ENCODE measurements at places on chromosomes 16 and 17.

- DNase-seq = no peak
Observed at GRCh38 chr16:17408296-17408695, 62.5 kb downstream of the XYLT1 start.

DNA sequence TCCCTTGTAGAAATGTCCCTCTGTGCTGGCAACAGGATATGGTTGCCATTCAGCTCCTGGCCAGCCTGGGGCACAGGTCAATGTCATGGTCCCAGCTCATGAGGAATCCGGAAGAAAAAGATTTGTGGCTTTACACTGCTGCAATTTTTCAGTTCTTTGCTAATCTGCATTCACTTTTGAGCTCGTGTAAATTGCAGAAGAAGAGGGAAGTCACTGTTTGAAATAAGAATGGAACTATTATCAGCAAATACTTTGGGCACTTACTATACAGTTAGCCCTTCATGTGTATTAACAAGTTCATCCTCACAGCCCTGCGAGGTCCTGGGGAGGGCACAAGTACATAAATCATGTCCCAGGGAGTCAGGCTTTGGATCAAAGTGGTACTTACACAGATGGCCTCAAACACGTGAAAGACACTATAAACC, 14.2 kb downstream of the SLC47A2 start:
- no peak for DNase-seq

GRCh38 chr17:66782851-66783250, 52.1 kb upstream of the CACNG5 start:
- no peak for DNase-seq

GRCh38 chr17:14755002-14755401, 454.1 kb downstream of the HS3ST3B1 start:
- DNase-seq = no peak

DNA sequence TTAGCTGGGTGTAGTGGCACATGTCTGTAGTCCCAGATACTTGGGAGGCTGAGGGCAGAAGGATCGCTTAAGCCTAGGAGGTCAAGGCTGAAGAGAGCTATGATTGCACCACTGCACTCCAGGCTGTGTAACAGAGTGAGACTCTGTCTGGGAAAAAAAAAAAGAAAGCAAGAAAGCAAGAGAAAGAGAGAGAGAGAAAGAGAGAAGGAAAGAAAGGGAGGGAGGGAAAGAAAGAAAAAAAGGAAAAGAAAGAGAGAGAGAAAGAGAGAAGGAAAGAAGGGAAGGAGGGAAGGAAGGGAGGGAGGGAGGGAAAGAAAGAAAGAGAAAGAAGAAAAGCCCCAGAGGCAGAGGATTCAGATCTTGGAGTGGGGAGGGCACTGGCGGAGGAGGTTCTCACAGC, 6.5 kb downstream of the DHX58 start:
- no peak for DNase-seq
